Stimulated activated CD4-positive, alpha-beta T cell treated with anti-CD3 and anti-CD28 coated beads, Interleukin-1b, Interleukin-23, amount 100 ng/mL, for 1 hour (primary cell): ENCODE measurements at places on chromosomes 11 and 22.

GRCh38 chr11:125594958-125595357 is 2.3 kb downstream of the STT3A start:
- DNase-seq: no peak

GRCh38 chr11:67303132-67303834 is at the start of gene SSH3:
TSS of gene SSH3 (plus strand) at chr11:67303530. CDS start at chr11:67303626, 96 bp downstream.
- no peak for DNase-seq

- no peak for DNase-seq
Observed at GRCh38 chr11:110019675-110020074, 73.5 kb upstream of the ZC3H12C start.

GRCh38 chr11:18282626-18283025 is 16.6 kb downstream of the SAA1 start:
- DNase-seq: no peak

DNA sequence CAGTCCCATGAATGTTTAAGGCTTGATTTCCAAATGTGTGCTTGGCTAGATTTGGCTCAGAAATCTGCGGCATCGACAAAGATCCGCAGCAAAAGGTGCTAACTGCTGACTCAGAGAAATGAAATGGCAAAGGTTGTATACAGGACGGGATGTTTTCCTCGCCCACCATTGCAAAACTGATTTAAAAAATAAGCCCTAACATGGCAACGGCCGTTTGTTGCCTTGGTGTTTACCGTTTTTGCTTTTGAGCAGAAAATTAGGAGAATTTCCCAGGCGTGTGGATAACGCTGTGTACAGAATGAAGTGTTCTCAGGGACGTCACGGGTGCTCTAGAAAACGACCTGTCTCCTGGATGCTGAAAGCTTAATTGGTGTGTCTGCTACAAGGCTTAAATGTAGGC is 70.2 kb downstream of the ARHGAP8 start:
- DNase-seq: no peak

DNA sequence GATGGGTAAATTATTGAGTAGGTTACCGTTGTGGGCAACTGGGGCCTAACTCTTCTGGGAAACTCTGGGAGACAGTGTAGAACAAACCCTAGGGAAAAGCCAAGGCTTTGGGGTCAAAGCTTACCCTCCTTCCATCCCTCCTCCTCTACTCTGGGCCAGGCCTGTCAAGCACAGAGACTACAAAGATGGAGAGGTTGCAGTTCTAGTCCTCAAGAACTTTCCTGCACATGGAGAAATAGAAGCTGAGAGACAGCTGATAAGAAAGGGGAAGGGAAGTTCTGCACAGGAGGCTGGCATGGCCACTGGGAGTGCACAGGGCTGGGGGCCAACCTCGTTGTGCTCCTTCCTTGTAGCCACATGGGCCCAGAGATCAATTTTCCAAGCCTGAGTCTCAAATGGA is 67.2 kb upstream of the ALX4 start:
- DNase-seq: no peak

DNA sequence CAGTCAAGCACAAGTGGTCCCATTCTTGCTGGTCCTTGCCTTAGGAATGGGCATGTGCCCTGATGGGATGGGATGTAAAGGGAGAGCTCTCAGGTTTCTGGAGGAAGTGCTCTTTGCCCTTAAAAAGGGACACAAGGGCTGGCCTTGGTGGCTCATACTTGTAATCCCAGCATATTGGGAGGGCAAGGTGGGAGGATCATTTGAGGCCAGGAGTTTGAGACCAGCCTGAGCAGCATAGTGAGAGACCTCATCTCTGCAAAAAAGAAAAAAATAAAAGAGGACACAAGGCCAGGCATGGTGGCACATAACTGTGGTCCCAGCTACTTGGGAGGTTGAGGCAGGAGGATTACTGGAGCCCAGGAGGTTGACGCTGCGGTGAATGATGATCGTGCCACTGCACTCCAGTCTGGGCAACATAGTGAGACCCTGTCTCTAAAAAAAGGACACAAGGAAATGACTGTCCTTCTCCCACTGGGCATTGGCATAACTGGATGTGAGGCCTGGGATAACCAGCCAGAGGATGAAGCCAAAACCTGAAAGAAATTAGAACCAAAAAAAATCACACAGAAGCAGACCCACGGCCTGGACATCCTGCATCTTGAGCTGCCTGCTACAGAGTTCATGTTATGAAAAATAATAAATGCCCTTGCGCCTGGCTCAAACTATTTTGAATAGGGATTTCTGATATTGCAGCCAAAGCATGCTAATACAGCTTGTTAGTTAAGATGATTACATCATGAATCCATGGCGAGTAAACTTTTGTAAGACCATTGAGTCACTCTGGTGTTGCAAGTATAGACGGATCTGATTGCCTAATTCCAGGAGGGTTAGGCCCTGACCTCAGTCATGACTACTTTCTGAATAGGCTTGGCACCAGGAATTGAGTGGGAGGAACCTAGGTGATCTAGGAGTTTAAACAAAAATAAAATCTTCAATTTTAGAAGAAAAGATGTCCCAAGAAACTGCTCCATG is 12.9 kb upstream of the CRKL start:
- DNase-seq: no peak

DNA sequence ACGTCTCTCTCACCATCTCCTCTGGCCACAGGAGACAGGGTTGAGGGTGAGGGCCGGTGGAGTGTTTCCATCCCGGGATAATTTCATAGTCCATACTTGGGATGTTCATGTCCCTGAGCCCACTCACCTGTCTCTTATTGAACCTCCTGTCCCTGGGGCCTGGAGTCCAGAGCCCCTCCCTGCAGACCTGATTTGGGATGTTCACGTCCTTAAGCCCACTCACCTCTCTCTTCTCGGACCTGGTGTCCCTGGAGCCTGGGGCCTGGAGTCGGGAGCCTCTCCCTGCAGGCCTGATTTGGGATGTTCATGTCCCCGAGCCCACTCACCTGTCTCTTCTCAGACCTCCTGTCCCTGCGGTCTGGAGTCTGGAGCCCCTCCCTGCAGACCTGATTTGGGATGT is 868.2 kb downstream of the BRD1 start:
- no peak for DNase-seq

GRCh38 chr11:18981897-18982296 is 42.7 kb upstream of the MRGPRX1 start:
- DNase-seq: no peak

DNA sequence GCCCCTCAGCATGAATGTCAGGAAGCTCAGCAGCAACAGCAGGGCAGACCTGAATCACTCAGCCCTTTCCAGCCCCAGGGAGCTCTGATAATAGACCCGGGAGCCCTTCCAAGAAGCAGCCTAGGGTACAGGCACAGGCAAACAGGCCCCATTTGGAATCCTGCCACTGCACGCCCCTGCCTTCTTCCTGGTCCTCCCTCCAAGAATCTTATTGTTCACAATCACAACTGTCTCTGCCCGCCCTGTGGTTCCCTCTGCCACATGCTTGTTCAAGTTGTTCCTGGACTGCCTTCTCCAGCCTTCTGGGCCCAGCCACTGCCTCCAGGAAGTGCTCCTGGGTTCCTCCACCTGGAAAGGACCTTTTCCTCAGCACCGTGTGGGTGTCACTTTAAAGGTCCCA is 54.6 kb downstream of the LRRC32 start:
- DNase-seq: no peak

DNA sequence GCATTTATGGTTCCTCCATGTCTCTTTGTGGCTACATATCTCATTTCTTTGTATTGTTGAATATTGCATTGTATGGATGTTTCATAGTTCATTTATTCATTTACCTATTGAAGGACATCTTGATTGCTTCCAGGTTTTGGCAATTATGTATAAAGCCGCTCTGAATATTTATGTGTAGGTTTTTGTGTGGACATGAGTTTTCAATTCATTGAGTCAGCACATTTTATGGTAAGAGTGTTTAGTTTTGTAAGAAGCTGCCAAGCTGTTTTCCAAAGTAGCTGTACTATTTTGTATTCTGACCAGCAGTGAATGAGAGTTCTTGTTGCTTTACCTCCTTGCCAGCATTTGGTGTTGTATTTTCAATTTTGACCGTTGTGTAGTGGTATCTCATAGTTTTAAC is 39.2 kb downstream of the KDM2A start:
- no peak for DNase-seq

GRCh38 chr11:58509748-58510147 is 1.8 kb upstream of the OR5B21 start:
- DNase-seq: no peak

DNA sequence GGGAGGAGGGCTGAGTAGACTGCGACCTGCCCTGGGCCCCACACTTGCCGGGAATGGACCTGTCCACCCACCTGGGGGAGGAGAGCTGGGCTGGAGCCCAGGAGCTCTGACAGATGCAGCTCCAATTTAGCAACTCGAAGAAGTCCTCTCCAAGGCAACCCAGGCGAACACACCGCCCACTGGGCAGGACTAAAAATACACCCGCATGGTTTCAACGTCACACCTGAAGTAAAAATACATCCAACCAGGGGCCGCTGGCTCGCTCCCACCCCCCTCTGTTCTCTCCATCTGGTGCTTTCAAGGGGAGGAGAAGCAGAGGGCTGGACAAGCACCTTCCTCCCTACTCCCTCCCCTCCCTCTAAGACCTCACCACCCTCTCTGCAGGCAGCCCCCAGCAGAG is 119.9 kb downstream of the FEZ1 start:
- no peak for DNase-seq

DNA sequence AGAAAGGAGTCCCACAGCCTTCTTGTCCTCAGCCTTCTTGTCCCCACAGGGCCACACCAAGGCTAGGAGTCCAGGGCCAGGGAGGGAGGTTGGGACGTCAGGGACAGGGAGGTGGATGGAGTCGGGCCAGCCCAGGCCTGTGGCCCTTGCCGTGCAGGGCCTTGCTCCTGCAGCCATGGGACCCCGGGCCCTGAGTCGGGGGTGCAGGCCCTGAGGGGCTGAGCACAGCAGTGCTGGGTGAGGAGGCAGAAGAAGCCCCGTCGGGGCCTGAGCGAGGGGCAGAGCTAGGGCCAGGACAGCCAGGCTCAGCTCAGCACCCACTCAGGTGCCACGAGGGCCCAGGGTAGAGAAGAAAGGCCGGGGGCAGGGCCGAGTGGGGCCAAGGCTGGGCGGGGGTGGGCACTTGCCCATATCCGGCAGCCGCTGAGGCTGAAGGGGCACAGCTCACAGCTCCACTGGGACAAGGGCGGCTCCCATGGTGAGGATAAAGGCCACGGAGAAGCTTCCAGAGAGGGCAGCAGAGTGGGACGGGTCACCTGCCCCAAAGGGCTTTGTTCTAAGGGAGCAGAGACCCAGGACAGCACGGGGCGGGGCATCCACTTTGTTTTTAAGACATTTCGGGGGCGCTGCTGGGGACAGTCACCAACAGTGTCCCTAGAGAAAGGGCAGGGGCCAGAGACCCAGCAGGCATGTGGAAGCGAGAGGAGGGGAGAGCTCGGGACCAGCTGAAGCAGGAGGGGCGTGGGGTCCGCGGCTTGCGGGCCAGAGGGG is 3.6 kb downstream of the MLC1 start:
- no peak for DNase-seq

DNA sequence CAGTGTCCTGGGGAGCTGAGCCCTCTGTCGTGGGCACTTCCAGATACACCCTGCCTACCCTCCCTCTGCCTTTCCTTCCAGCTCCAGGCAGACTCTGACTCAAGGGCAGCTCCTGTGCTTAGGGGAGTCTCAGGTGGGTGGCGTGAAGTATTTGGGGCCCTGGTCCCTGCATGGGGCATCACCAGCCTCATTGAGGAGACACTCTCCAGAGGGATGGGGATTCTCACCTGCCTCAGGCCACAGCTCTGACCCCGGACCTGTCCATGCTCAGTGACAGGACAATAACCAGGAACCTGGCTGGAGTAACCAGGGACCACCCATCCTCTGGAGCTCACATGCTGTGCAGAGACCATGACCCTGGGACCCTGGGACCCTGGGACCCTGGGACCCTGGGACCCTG is 41.2 kb downstream of the GGTLC2 start:
- DNase-seq: no peak

GRCh38 chr11:33761471-33761870 is 12.8 kb downstream of the FBXO3 start:
- DNase-seq: no peak

GRCh38 chr11:132125988-132126871 is 755.8 kb downstream of the NTM start:
- DNase-seq: no peak

GRCh38 chr22:20964090-20964798 is 2.8 kb upstream of the AIFM3 start:
- no peak for DNase-seq

DNA sequence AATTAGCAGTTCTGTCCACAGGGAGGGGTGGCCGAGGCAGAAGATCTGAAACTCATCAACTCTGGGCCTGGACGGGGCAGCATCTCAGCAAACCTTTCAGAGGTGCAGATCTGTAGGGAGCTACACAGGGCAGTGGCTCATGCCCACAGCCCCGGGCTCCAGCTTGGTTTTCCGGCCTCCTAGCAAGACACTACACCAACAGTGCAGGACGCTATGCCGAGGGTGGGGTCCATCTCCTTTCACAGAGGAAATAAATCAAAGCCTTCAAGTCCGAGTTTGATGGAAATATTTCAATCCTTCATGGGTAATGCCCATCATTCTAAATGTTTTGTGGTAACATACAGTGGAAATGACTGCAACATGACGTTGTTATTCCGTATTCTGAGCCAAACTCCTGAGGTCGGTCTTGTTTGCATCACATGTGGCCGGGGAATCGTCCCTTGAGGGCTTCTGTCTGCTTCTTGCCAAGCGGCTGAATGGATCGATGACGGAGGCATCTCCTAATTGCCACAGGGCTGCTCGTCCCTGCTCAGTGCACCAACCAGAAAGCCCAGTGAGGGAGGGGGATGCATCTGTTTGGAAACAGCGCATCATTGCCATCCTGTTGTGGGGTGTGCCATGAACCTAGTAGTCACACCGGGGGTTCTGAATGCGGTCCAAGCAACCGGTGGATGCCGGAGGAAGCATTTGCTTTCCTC is 30.0 kb downstream of the LINC01488 start:
- DNase-seq: no peak

DNA sequence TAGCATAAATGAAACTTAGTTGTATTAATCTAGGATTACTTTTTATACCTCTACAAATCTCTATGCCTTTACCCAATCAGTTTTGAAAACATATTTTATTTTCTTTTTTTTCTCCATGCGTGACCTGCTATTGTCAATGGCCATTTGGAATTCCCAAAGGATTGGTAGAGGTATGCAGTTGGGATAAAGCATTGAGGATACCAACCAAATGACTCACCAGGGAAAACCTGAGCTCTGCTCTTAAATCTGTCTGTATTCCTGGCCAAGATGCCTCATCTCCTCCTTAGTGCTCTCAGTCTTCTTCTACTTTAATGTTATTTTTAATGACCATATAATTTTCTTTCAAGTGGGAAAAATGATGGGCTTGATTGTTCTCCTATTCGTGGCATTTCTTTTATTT is 61.9 kb downstream of the EHF start:
- no peak for DNase-seq

GRCh38 chr11:126384449-126385070 is 29.1 kb downstream of the ST3GAL4 start:
- no peak for DNase-seq

- no peak for DNase-seq
Observed at GRCh38 chr11:104015649-104016415, 20.6 kb upstream of the DDI1 start.

DNA sequence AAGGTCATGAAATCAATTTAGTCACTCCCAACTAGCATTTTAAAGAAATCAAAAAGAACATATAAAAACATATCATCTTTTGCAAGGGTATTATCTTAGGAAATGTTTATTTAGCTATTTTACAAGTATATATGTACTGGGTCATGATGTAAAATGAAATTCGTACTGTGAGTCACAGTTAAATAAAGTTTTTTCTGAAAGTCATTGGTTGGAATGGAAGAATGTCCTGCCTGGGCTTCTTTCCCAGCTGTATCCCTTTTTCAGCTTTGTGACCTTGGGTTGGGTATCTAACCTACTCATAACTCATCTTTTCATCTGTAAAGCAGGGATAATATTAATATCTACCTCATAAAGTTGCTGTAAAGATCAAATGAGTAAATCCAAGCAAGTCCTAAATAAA is 15.7 kb downstream of the FDX1 start:
- no peak for DNase-seq
